ENCODE measurements at places on chromosomes 13 and 19.
A peak's percentile ranks its signal among the peaks of the same experiment; 100 is the strongest.

DNA sequence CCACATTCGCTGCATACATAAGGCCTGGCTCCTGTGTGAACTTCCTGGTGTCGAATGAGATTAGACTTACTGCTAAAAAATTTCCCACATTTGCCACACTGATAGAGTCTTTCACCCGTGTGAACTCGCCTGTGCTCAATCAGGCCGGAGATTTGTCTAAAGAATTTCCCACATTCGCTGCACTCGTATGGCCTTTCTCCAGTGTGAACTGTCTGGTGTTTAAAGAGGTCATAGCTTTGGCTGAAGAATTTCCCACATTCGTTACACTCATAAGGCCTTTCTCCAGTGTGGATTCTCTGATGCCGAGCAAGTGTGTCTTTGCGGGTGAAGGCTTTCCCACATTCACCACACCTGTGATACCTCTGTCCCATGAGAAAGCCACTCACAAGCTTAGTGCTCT lies 6.5 kb downstream of the ZNF671 start:
- no peak for DNase-seq

DNA sequence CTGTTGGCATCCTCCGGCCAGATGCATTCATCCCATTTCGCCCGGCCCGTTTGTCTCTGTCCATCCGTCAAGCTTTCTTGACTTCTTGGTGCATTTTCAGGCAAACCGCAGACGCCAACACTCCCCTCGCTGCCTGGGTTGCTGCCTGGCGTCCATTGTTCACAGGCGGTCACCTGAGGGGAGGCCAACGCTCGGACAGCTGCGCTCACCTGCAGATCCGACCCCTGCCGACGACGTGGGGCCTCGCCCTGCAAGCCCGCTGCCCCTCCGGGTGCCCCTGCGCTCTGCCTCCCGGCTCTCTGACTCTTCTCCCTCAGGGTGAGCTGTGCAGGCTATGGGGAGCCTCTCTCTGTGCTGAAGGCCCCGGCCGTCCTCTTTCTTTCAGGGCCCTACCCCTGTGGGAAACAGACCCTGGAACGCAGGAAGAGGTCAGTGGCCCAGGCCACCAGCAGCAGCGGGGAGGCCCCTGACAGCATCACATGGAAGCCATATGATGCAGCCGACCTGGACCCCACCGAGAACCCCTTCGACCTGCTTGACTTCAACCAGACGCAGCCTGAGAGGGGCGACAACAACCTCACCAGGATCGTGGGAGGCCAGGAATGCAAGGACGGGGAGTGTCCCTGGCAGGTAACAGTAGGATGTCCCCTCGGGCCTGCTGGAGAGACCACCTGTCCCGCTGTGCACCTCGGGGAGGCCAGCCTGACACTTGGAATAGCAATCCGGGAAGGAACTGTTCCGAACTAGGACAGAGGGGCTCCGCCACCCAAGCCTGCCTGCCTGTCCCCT lies 14.8 kb upstream of the PROZ start:
- no peak for DNase-seq

- DNase-seq, result no peak
These were observed 3.7 kb upstream of the CSNK1A1L start for GRCh38 chr13:37109051-37109678.

- no peak for DNase-seq
These were observed 3.4 kb downstream of the ZNF823 start for GRCh38 chr19:11735375-11735774.

- DNase-seq, result no peak
These were observed 17.0 kb upstream of the LPAR6 start for GRCh38 chr13:48429886-48430285.

GRCh38 chr13:86757236-86757978 lies 913.8 kb upstream of the SLITRK5 start:
- DNase-seq, result no peak

- DNase-seq, result no peak
These were observed 135.7 kb downstream of the DIAPH3 start for GRCh38 chr13:60028021-60028420.

DNA sequence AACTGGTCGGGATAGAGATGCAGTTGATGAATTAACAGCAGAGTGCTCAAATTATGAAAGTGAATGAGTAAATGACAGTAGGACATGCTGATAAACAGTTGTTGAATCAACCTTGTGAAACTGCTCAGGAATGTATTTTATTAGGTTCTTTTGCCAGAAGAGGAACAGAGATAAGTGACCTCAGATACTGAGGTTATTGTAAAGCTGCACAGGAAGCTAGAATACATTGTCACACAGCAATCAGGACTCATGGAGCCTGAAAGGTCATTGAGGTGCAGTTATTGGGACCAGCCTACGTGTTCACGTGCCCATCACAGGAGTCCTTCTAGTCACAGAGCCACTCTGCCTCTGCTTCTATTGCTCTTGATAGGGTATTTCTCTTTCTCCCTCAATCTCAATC lies 47.5 kb upstream of the MED4 start:
- DNase-seq, result no peak

- no peak for DNase-seq
These were observed 14.0 kb downstream of the CDX2 start for GRCh38 chr13:27955014-27955591.

GRCh38 chr13:25267715-25268114 lies 19.6 kb downstream of the MTMR6 start:
- no peak for DNase-seq

GRCh38 chr19:7850945-7851622 lies 21.1 kb downstream of the EVI5L start:
- DNase-seq, result no peak

- DNase-seq, result no peak
These were observed 5.0 kb upstream of the JUNB start for GRCh38 chr19:12786141-12786870.

DNA sequence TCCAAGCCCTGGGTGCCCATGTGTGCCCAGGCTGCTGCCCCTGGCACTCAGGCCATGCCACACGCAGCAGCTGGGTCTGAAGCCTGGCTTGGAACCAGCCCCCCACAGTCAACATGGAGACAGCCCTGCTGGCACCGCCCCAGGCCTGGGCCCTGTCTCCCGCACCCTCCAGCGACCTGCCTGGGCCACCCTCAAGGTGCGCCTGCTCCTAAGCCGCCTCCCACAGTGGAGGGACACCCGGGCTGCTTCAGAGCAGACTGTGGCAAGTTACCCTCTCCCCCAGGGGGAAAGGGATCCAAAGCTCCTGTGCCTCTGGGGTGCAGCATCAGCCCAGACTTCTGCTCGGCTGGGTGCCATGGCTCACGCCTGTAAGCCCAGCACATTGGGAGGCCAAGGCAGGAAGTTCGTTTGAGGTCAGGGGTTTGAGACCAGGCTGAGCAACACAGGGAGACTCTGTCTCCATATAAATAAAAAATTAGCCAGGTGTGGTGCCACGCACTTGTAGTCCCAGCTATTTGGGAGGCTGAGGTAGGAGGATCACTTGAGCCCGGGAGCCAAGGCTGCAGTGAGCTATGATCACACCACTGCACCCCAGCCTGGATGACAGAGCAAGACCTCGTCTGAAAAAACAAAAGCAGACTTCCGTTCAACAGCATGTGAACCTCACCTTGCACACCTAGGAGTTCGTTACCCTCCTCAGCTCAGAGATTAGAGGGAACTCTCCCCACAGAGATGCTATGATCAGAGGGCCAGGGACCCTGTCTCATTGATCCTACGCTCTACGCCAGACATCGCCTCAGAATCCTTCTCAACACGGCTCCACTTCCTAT lies 15.6 kb downstream of the ELL start:
- DNase-seq, result no peak

DNA sequence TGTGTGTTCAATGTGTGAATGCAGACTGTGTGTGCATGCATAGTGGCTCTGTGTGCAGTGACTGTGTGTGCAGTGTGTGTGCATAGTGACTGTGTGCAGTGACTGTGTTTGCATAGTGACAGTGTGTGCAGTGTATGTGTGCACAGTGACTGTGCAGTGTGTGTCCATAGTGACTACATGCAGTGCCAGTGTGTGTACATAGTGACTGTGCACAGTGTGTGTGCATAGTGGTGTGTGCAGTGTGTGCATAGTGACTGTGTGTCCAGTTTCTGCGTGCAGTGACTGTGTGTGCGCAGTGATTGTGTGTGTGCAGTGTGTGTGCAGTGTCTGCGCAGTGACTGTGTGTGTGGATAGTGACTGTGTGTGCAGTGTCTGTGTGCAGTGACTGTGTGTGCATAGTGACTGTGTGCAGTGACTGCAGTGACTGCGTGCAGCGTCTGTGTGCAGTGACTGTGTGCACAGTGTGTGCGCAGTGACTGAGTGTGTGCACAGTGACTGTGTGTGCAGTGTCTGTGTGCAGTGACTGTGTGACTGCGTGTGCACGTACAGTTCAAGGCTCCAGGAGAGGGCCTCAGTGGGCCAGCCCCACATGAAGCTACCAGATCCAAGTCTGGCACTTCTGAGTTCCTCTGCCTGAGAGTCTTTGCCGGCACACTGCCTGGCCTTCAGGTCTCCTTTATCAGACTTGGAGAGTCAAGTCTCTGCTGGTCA lies 90.3 kb downstream of the IER2 start:
- no peak for DNase-seq

DNA sequence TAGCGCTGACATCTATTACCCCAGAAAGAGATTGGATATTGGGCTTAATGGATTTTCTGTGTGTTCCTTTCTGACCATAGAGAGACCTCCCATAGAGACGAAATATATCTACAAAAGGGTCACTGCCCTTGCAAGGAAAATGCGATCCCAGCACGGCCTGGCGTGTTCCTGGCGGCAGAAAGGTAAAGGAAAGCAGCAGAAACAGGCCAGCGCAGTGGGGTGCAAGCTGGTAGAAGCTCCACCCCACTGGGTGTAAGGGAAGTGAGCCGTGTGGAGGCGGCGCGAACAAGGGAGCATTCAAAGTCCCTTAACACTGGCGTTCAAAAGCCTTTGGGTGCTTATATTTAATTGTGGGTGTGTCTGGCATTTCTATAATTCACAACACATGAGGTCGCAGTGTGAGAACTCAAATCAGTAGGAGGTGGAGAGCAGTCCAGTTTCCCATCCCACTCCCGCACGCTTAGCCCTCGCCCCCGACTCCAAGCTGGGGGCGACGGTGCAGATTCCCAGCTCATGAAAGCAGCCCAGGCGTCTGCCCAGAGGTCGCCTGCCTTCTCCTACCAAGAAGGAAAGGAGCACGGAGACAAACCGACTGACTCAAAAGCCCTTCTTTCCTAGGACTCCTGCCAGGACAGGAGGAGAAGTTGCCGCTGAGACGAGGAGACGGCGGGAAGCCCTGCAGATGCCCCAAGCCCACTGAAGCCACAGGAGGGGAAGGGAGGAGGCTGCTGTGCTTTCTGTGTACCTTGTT lies 478.4 kb downstream of the FOXO1 start:
- peak; percentile 26 for DNase-seq

DNA sequence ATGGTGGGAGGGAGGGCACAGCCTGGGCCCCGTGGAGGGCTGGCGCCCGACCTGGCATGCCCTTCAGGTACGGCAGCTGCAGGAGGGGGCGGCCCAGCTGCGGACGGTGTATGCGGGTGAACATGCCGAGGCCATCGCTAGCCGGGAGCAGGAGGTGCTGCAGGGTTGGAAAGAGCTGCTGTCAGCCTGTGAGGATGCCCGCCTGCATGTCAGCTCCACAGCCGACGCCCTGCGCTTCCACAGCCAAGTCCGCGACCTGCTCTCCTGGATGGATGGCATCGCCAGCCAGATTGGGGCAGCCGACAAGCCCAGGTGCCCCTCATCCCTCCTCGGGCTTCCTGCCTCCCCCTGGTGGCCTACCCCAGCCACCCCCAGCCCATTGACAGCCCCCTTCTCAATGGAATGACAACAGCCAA lies 16.6 kb upstream of the SHKBP1 start:
- no peak for DNase-seq

DNA sequence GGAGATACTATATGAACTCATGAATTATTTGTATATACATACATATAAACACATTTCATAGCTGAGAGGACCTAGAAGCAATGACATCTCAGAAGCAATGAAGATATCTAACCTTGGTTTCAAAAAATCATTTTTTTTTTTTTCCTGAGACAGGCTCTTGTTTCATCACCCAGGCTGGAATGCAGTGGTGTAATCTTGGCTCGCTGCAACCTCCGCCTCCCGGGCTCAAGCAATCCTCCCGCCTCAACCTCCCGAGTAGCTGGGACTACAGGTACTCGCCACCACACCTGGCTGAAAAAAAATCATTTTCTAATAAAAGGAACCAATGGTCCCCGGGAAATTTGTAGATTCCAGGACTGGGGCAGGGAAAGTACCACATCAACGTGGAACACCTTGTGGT lies 4.0 kb downstream of the ZNF565 start:
- DNase-seq, result no peak

GRCh38 chr13:101449790-101450748 lies 2.4 kb upstream of the ITGBL1 start:
- DNase-seq, result no peak

- DNase-seq, result no peak
These were observed 421.0 kb upstream of the TSHZ3 start for GRCh38 chr19:31770223-31770622.

GRCh38 chr19:38649305-38650171 lies 2.1 kb downstream of the ACTN4 start:
- DNase-seq, result no peak
